ENCODE measurements at places on chromosomes 7 and 10.

- no peak for DNase-seq
Measured at GRCh38 chr7:2417981-2418481, 14.6 kb downstream of the CHST12 start.

- no peak for DNase-seq
Measured at GRCh38 chr10:33947544-33947943, 613.1 kb upstream of the NRP1 start.

DNA sequence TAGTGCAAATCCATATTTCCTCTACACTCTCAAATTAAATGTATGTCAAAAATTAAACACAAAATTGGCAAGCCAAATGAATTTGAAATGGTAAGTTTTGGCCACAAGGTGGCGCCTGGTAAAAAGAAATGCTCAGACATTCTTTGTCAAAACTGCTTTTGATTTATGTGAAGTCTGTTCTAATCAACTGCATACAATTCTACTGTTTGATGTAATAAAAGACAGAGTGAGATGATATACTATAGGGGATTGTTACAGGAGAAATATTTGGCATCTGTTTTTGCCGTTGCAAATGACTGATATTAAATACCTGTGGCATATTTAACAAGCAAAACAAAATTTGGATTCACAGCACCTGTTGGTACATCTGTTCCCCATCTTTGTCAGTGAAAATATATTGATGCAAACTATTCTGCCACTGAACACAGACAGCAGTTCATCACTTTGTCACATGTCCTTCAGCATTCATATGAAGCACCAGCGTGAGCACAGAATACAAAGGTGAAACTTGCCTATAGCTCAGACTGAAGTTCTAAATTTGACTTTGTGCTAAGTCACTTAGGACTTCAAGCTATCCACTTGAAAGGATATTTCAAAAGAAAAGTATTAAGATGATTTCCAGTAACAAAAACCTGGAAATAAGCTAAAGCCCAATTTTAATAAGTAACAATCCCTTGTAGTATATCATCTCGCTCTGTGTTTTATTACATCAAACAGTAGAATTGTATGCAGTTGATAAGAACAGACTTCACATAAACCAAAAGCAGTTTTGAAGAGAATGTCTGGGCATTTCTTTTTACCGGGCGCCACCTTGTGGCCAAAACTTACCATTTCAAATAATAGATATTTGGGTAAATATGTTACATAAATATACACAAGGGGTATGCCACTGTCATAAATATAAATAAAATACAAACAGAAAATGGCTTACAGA is 10.2 kb upstream of the CH25H start:
- DNase-seq = peak; percentile 80

- DNase-seq = peak; percentile 78
Measured at GRCh38 chr10:87656431-87657072, 3.1 kb upstream of the PAPSS2 start.

DNA sequence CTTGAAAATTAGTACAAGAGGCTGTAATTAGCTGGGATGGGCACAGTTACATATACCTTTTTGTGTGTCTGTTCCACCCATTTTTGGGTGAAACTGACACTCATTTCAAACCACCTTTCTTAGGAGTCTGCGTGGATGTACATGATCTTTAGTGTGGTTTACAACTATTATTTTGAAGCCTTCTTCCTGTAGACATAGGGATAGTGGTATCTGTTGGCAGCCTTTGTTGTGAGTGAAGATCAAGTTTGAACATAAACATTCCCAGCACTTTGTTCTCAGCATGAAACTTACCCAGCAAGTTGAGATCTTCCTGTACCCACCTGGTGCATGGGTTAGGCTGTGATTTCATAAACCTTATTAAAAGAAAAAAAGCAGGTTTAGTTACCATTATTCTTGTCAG is 2.0 kb downstream of the BAG3 start:
- DNase-seq = peak; percentile 49

DNA sequence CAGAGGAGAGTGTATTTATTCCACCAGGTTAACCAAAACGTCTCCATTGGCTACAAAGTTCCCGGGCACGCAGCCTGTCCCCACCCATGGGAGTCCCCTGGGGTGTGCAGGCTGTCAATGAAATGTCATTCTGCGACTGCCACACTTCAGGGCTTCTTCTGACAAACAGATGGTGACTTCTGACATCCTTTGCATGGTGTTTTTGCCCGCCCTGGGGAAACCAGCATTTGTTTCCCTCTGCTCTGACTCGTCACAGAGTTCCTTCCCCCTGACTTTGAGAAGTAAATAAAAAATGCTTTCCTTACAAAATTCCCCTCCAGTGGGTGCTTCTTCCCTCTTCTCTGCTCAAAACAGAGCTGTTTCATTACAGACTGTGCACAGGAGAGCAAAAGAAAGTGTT is 38.2 kb downstream of the TNS3 start:
- no peak for DNase-seq
